Chondrocyte (in vitro differentiated cells): ENCODE measurements at places on chromosomes 2 and 18. TPM values are rescaled to one million over a fixed set of nuclear protein-coding genes. Genes with fewer than 3 reads are reported as not detected.

The ANKRD30B gene
- total RNA-seq: not detected in 3 replicates

The NYAP2 gene
- 0.05 TPM in 1 of 3 replicates, not detected in the others for total RNA-seq

The CCDC74A gene
- total RNA-seq: 2.4 to 3.0 TPM (median 2.4 TPM) in 3 replicates

The TCF23 gene
- not detected in 3 replicates for total RNA-seq

The RTP5 gene
- not detected in 3 replicates for total RNA-seq

The COL3A1 gene
- 7,827 to 10,007 TPM (median 8,099 TPM) in 3 replicates for total RNA-seq

DNA sequence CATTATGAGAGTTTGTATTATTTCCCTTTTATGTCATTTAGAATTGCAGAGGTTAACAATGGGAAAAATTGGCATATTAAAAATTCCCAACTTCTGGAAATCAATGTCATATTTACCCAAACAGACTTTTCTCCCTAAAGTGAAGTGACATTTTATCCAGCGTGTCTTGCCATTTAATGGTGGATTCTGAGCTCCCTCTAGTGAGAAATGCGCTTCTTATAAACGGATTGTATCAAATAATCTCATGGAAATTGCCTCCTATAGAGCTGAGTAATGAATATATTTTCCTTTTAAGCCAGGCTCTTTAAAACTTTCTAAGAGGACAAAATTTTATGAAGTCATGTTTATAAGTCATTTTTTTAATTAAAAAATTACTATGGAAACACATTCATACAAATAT, 5.7 kb upstream of the GCFC2 start:
- H3K4me3 ChIP-seq: no peak overlapping the region
- peaks cover 5% of the 10 kb centered on the region for H3K27me3 ChIP-seq
- H3K4me1 ChIP-seq: no peaks in the 10 kb centered on the region
- H3K27ac ChIP-seq: no peak overlapping the region

GRCh38 chr2:209523867-209524266, 100.0 kb downstream of the MAP2 start:
- H3K4me3 ChIP-seq: no peak overlapping the region
- H3K4me1 ChIP-seq: peaks cover 40% of the 10 kb centered on the region
- no peaks in the 10 kb centered on the region for H3K36me3 ChIP-seq
- no peaks in the 10 kb centered on the region for H3K27me3 ChIP-seq
- DNase-seq: no peak

DNA sequence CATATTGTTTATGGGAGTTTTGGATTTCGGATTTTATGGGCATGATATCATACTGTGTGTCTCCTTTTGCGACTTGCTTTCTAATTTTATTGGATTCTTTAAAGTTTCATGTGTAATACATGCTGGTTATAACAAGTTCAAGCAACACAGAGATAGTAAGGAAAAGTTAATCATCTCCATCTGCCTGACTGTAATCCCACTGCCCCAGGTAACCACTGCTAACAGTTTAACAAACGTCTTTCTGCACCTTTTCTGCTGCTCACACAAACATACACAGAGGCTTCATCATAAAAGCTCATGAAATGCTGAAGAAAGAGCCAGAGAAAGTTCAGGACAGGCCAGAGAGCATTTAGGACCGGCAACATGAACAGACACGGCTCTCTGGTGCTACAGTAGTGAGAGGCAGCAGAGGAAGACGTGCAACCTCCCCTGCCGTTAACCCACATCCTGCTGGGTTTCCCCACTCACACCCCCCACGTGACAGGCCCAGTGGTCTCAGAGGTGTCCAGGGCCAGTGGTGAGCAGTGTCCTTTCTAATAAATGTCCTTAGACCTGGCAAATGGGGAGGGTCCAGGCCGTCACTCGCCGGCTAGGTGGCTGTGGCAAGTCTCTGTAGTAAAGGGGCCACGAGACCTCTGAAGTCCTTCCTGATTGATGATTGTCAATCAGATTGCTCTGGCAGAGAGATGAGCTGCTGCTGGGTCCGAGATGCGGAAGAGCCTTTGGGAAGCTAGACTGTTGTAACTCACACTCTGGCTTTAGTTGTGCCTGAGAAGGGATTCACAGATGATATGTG, 43.0 kb upstream of the SLC1A4 start:
- no peaks in the 10 kb centered on the region for H3K27me3 ChIP-seq
- no peak for DNase-seq
- no peak overlapping the region for H3K27ac ChIP-seq
- H3K36me3 ChIP-seq: no peaks in the 10 kb centered on the region
- H3K4me3 ChIP-seq: no peak overlapping the region

DNA sequence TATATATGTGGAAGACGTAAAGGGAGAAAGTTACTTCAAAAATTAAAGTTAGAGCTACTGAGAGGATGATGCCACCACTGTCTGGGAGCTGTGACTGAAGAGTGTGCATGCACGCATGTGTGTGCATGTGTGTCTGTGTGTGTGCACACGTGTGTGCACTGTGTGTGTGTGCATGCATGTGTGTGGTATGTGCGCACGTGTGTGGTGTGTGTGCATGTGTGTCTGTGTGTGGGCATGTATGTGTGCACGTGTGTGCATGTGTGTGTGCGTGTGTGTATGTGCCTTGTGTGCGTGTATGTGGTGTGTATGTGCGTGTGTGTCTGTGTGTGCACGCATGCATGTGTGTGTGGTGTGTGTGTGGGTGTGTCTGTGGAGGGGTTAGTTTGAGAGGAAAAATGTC, 473.4 kb downstream of the CMPK2 start:
- no peaks in the 10 kb centered on the region for H3K36me3 ChIP-seq
- H3K4me3 ChIP-seq: no peak overlapping the region
- H3K27ac ChIP-seq: no peak overlapping the region
- H3K27me3 ChIP-seq: no peaks in the 10 kb centered on the region

- H3K27ac ChIP-seq: no peak overlapping the region
- H3K27me3 ChIP-seq: no peaks in the 10 kb centered on the region
- H3K36me3 ChIP-seq: peaks cover 1% of the 10 kb centered on the region
- no peak overlapping the region for H3K4me3 ChIP-seq
- H3K4me1 ChIP-seq: peaks cover 56% of the 10 kb centered on the region
- DNase-seq: no peak
These were observed 15.9 kb downstream of the EPAS1 start for GRCh38 chr2:46313063-46313462.

DNA sequence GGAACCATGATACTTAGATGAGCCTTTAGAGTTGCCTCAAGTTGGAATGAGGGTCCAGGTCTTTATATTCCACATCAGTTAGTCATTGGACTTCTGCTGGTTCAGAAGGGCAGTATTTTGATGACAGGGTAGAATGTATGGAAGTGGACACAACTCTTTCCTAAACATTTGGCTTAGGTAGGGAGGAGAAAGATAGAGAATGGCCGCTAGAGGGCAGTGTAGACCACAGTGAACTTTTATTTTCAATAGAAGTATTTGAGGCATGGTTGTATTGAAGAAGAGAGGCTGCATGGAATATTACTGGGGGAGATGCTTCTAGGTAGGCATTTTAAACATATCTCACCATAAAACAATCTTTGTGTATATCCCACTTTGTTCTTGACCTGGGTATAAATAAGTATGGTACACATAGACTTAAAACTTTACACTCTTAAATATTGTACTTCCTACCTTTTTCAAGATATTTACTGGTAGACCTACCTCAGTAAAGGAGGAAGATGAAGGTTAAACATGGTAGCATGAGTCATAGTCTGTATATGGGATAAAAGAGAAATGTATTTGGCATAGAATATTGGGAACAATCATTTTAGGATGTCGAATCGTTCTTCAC, 497.6 kb upstream of the FAM98A start:
- DNase-seq: no peak
- H3K4me3 ChIP-seq: no peak overlapping the region
- peaks cover 4% of the 10 kb centered on the region for H3K27me3 ChIP-seq
- no peak overlapping the region for H3K27ac ChIP-seq
- no peaks in the 10 kb centered on the region for H3K36me3 ChIP-seq

DNA sequence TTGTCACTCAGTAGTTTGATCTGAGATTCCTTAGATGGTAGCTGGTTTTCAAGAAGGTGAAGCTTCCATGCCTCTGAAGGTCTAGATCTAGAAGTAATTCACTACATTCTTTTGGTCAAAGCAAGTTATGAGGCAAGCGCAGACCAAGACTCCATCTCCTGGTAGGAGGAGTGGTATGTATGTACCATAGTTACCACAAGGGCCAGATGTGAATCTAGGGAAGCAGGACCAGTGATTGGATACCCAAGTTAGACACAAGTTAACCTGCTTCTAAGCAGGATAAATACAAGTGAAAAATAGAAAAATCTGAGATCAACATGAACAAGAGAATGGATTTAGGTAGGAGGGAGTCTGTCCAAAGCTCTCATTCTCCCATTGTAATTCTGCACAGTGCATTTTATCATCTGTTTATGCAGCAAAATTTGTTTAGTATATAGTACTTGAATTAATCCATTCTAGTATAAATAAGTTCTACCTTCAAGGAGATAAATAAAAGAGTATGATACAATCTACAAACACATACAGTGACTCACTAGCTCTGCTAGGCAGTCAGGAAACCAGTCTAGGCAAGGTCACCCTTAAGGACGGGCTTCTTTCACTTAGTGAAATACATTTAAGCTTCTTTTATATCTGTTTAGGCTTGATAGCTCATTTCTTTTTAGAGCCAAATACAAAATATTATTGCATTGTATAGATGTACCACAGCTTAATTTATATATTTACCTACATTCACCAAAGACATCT, 14.2 kb upstream of the DOCK10 start:
- no peaks in the 10 kb centered on the region for H3K36me3 ChIP-seq
- no peak overlapping the region for H3K4me3 ChIP-seq
- no peak overlapping the region for H3K27ac ChIP-seq
- DNase-seq: no peak
- H3K4me1 ChIP-seq: peaks cover 5% of the 10 kb centered on the region
- H3K27me3 ChIP-seq: no peaks in the 10 kb centered on the region

- H3K4me1 ChIP-seq: peaks cover 59% of the 10 kb centered on the region
- no peak overlapping the region for H3K4me3 ChIP-seq
- H3K36me3 ChIP-seq: no peaks in the 10 kb centered on the region
- peak overlapping the region; percentile 29 for H3K27ac ChIP-seq
- DNase-seq: no peak
- H3K27me3 ChIP-seq: no peaks in the 10 kb centered on the region
These were observed 180.5 kb downstream of the HDAC4 start for GRCh38 chr2:239220341-239220740.

DNA sequence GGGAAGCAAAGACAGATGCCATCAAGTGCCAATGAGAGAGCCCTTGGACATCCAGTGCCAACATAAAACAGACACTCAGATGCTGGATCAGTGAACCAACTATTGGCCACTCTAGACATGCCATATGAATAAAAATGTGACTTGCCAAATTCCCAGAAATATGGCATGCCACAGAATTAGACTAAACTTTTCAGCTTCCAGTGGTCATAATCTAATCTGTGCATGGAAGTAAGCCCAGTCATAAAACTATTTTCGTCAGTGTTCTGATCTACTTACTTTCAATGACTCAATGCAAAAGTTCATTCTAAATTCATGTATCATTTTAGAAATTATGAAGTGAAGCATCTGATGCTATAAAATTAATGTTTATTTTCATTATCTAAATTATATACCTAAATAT, 1506.2 kb upstream of the NXPH2 start:
- no peak overlapping the region for H3K4me3 ChIP-seq
- no peaks in the 10 kb centered on the region for H3K36me3 ChIP-seq
- DNase-seq: no peak
- H3K27ac ChIP-seq: no peak overlapping the region

DNA sequence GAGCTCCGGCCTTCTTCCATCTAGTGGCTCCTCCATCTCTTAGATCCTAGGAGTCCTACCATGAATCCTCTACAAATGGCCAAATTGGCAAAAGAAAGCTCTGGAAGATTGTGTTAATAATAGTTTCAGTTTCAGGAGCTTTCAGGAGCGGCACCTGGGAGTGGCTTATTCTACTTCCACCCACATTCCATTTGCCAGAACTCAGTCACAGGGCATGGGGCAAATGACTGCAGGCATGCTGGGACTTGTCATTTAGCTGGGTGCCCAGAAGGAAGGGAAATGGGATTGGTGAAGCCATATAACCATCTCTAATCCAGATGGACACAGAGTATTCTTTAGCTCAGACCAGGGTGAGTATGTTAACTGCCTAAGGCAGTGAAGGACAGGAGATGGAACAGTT, 3.6 kb upstream of the LRATD1 start:
- H3K4me3 ChIP-seq: no peak overlapping the region
- DNase-seq: no peak
- H3K4me1 ChIP-seq: peaks cover 8% of the 10 kb centered on the region
- H3K27me3 ChIP-seq: peaks cover 49% of the 10 kb centered on the region
- H3K27ac ChIP-seq: no peak overlapping the region

GRCh38 chr2:200987137-200987536, 23.7 kb upstream of the ORC2 start:
- H3K4me1 ChIP-seq: peaks cover 9% of the 10 kb centered on the region
- H3K27me3 ChIP-seq: no peaks in the 10 kb centered on the region
- no peak overlapping the region for H3K27ac ChIP-seq
- peaks cover 9% of the 10 kb centered on the region for H3K36me3 ChIP-seq
- no peak for DNase-seq

DNA sequence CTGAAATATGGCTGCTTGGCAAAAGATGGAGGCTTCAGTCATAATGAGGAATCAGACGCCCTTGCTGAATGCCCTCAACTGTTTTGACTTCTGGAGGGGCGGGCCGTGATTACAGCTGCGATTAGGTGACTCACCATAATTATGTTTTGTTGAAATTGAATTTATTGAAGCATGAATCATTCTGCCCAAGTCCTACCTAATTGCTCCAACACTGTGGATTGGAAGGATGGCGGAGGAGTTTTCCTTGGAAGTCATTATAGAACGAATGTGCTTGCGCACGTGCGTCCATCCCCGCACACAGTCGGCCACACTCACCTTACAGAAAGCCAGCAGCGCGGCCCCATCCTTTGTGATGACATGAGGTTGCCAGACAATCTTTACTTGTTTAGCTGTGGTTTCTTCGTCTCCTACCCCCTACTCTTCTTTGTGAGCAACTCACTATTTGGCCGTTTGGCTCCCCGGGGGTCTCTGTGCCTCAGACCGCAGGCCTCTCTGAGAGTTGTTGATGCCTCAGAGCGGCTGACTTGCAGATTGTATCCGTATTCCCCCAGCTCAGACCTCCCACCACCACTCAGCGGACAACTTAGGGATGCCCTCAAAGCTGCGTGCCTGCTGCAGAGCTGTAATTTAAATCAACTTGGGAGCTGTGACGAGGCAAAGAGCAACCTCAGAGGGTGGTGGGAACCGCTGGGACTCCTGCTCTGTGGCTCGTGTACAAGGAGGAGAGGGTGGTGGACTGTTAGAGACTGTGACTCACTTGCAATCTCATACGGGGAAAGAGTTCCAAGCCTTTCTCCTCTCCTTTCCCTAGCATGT, 513.4 kb downstream of the TNS1 start:
- H3K27me3 ChIP-seq: no peaks in the 10 kb centered on the region
- peak; percentile 72 for DNase-seq
- H3K27ac ChIP-seq: no peak overlapping the region
- peaks cover 2% of the 10 kb centered on the region for H3K36me3 ChIP-seq
- no peak overlapping the region for H3K4me3 ChIP-seq

- no peaks in the 10 kb centered on the region for H3K4me1 ChIP-seq
- peaks cover 3% of the 10 kb centered on the region for H3K36me3 ChIP-seq
- no peaks in the 10 kb centered on the region for H3K27me3 ChIP-seq
- no peak overlapping the region for H3K4me3 ChIP-seq
- no peak overlapping the region for H3K27ac ChIP-seq
These were observed 626.8 kb upstream of the ZEB2 start for GRCh38 chr2:145146691-145147090.
